ENCODE measurements at places on chromosomes 11 and 22.

DNA sequence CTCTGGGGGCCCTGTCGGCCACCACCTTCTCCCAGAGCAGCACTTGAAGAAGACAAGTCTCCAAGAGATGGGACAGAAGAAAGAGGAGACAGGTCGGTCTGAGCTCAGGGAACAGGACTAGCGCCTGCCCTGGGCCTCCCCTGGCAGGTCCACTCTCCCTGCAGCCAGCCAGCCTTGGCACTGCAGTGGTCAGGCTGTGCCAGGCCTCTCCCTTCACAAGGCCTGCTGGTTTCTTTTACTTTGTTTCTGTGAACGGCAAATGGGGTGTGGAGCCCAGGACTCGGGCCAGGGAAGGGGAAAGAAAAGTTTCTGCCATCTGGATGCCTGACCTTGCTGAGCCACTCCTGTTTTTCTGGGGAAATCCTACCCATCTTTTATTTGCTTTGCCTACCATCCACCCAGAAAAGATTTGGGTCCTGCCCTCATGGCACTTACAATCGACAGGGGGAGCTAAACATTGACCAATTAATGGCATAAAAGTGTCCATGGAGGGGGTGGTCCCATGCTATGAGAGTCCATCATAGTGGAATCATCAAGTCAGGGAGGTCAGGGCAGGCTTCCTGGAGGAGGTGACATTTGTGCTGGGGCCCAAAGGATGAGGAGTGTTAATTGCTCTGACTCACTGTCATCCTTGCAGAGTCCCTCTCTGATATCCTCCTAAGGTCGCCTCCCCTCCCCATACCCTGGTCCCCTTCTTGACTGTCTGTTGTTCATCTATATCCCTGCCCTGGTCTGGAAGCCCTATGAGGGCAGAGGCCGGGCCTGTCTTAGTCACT is 65.2 kb downstream of the NFAM1 start:
- DNase-seq = no peak

DNA sequence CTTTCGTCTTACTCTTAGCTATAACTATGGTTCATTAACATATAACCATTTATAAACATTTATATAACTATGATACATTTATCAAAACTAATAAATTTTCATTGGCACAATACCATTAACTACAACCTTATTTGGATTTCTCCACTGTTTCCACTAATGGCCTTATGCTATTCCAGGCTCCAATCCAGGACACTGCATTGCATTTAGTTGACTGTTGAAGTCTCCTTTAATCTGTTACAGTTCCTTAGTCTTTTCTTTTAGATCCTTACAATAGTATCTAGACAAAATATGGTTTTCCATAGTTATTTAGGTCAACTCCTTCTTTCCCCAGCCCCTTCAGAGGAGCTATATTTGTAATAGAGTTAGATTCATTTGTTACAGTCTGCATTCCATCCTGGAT is 47.2 kb downstream of the CCDC34 start:
- no peak for DNase-seq

- no peak for DNase-seq
Measured at GRCh38 chr11:125202977-125203376, 38.4 kb downstream of the PKNOX2 start.

- DNase-seq = no peak
Measured at GRCh38 chr11:42251984-42252383, 792.5 kb upstream of the LRRC4C start.

DNA sequence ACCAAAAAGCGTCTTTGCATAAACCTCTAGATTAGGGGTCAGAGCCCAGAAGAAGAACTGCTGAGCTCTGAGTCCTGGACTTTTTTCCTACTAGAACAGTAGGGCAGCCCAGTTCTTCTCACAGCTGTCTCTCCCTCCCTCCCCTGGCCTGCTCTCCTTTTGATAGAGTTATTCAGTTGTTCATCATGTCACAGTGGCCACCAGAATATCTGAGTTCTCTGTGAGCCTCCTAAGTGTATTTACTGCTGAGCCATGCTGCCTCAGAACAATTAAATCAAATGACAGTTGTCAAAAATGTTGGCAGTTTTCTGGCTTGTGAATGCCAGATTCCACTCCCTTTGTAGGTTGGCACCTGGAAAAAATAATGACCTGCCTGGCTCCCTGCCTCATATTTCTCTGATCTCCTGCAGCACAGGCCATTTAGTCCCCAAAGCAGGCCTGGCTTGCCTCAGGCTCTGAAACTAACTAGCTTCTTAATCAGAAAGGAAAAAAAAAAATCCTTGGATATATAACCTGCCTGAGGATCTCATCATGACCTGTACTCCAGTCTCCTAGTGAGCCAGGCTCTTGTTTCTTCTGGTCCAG is 377.4 kb upstream of the LARGE1 start:
- no peak for DNase-seq

DNA sequence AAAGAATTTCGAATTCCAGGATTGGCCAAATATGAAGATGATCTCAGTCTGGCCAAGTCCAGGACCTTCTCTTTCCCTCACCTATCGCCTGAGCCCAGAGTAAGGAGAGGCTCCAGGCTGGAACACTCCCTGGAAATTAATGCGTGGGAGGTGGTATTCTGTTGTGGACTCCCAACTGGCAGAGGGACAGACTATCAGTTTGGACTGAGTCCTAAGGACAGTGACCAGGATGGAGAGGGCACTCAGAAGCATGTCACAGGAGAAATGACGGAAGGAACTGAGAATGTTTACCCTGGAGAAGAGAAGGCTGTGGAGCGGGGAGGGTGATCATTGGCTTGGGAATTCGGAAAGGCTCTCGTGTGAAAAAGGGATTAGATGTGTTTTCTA is 84.4 kb downstream of the RPL27A start:
- no peak for DNase-seq

GRCh38 chr11:15473954-15474837 is 359.5 kb downstream of the INSC start:
- DNase-seq = no peak

- DNase-seq = no peak
Measured at GRCh38 chr11:133606124-133606523, 73.8 kb upstream of the OPCML start.

DNA sequence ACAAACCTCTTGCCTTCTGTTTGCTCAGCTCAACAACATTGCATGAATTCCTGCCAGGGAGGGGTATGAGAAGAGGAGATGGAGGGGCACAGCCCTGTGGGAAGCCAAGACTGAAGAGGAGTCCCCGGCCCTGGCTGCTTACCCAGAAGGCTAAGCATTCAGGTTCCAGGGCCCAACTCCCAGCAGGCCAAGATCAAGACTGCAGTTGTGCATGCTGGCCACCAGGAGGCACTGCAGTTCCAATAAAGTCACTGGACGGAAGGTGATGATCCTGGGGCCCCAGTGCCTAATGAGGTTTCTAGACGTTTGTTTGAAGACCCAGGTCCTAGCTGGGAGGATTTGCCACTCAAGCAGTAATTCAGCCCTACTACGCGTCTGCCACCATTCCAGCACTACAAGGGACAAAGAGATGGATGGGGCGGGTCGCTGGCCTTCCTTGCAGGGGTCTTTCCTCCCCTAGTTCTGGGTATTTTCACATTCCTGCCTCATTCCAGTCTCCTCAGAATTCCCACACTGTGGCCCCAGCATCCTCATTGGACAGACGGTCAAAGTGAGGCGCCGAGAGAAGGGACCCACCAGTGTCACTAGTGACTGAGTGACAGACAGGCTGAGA is 23.6 kb downstream of the ALX4 start:
- peak; percentile 86 for DNase-seq

DNA sequence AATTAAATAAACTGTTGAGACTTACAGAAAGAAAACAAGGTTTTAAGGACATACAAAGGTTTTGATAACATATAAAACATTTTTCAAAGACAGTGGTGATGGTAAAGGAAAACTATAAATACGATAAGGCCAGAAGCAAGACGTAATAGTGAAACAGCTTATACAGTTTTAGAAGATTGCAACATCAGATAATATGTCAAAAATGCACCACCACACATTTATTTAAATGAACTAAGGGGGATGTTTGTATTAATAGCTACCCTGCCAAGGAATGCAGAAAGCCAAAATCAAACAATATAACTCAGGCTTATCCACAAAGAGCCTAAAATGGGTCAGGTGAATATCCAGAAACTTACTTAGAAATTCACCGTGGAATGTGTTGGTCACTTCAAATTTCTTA is 981.6 kb upstream of the FAT3 start:
- no peak for DNase-seq

DNA sequence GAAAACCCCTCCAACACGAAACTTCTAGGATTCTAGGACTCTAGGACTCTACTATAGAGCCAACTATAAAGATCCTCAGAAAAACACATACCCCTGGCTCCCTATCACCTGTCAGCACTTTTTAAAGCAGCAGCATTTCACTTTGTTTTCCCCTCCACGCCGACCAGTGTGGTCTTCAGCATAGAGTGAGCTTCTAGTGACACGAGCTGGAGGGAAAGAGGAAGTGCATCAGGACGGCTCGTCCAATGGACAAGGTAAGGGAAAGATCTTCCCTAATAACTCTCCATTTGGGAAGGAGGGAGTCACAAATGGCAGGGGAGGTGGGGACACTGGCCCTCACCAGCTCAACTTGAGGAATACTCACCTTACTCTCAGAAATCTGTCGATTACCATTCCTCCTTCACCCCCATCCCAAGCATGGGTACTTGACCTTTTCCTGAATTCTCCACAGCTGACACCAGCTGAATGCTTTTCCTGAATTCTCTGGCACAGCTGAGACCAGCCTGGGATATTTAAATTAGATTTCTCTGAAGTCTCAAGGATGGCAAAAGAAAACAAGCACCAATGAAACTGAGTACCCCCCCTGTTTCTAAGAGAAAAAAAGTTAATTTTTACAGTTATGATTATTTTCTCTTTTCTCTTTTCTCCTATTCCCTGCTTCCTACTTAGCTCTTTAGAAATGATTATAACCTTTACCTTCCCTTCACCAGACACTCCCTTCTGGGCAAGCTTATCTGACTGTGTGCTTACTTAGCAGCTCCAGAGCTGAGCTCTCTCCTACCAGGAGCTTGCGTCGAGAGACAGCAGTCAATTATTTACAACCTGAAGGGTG is 33.3 kb upstream of the NNMT start:
- no peak for DNase-seq

- no peak for DNase-seq
Measured at GRCh38 chr11:121571506-121571905, 118.7 kb upstream of the SORL1-AS1 start.

- no peak for DNase-seq
Measured at GRCh38 chr11:128902515-128903066, 11.4 kb downstream of the KCNJ5 start.

- peak; percentile 36 for DNase-seq
Measured at GRCh38 chr11:8831861-8832260, 79.1 kb upstream of the AKIP1 start.

- no peak for DNase-seq
Measured at GRCh38 chr11:95599959-95600586, 189.5 kb downstream of the FAM76B start.

DNA sequence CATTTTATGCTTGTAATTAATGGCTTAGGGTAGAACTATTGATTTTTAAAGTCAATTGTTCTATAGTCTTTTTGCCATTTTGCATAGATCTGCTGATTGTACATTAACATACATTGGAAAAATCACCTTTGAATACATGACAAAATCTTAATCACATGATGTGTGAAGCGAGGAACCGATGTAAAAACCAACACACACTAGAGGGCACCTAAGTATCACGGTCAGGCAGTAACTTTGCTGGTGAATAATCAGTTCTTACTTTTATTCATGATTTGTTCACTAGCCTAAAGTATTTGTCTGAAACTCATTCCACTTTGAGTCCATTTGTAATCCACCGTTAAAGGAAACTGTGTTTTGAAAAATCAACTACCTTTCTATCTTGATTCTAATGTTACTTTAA is 28.2 kb downstream of the JHY start:
- no peak for DNase-seq

- DNase-seq = no peak
Measured at GRCh38 chr22:50027639-50028537, 15.3 kb upstream of the IL17REL start.

- DNase-seq = no peak
Measured at GRCh38 chr22:49604732-49605302, 222.9 kb downstream of the BRD1 start.

GRCh38 chr22:49080631-49081030 is 747.0 kb downstream of the BRD1 start:
- no peak for DNase-seq

GRCh38 chr11:69972351-69972802 is 105.7 kb upstream of the ANO1 start:
- no peak for DNase-seq

GRCh38 chr11:72685560-72686480 is 11.6 kb upstream of the PDE2A start:
- DNase-seq = peak; percentile 81

DNA sequence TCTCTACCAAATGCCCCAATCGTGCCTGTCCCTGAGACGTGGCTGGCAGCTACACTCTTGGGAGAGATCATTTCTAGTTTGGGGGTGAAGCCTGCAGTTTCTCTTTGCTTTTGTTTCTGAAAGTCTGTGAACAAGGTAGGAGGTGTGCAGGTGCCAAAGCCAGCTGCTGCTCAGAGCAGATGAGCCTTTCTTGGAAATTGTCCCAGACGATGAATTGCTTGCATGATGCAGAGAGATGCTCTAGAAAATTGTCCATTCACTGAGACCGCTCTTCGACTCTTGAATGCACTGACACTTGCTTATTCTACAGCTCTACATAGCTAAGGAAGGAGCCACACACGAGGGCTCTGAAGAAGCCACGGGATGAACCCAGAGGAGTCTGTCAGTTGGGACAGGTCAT is 225.6 kb upstream of the E2F8 start:
- no peak for DNase-seq

- no peak for DNase-seq
Measured at GRCh38 chr11:12453243-12453642, 75.9 kb downstream of the PARVA start.

- no peak for DNase-seq
Measured at GRCh38 chr11:73252577-73253191, 19.5 kb upstream of the P2RY6 start.

DNA sequence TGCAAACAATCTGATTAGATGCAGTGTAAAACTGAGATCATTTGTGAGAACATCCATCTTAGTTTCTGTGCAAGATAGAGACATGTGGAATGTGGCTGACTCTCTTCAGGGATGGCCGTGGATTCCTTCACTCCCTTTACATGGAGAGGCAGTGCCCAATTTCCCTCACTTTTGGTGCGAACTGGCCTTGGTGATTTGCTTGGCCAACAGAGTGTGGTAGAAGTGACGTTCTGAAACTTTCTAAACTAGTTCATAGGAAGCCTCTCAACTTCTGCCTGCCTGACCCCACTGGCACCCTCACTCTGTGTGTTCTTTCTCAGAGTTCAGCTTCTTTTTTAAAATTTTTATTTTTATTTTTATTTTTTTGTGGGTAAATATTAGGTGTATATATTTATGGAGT is 9.9 kb upstream of the SYT13 start:
- no peak for DNase-seq

GRCh38 chr11:63557570-63557969 is 5.6 kb downstream of the PLAAT2 start:
- no peak for DNase-seq

DNA sequence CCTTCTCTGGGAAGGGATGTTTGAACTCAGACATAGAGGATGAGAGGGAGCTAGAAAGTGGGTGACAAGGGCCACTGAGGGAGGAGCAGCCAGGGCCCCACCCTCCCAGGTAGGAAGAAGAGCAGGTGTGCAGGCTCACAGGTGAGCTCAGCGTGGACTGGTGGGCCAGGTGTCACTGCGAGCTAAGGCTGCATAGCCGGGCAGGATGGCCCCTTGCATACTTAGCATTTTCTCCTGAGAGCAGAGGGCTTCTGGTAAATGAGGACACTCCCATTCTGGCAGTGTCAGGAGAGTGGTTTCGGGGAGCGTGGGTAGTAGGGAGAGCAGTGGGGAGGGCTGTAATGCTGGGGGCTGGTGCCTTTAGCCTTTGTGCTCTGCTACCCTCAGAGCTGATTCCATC is 843.4 kb downstream of the TBC1D22A start:
- DNase-seq = peak; percentile 28

GRCh38 chr22:43337385-43337784 is 5.8 kb downstream of the SCUBE1 start:
- no peak for DNase-seq
